ENCODE measurements at places on chromosomes 5 and 9. TPM values are rescaled to one million over a fixed set of nuclear protein-coding genes. Genes with fewer than 3 reads are reported as not detected.

Gene FAM221B
- not detected for total RNA-seq

Gene S1PR3
- total RNA-seq = not detected

Gene SLC34A1
- total RNA-seq = 0.10 TPM

Gene OTP
- not detected for total RNA-seq

Gene CD74
- 0.17 TPM for total RNA-seq

Gene CXCL14
- total RNA-seq = not detected

Gene KDM3B
- 39.7 TPM for total RNA-seq

Gene SOHLH1
- total RNA-seq = not detected

Gene NIPAL4
- total RNA-seq = not detected

Gene OLFM1
- total RNA-seq = not detected

Gene LCN12
- total RNA-seq = not detected

Gene NUTM2F
- total RNA-seq = not detected

Gene LMX1B
- 1.3 TPM for total RNA-seq

Gene GLRA1
- total RNA-seq = not detected

Gene ZNG1F
- 10.8 TPM for total RNA-seq

Gene ENTPD8
- not detected for total RNA-seq

Gene ZBTB5
- 5.7 TPM for total RNA-seq

Gene MYO10
- 54.6 TPM for total RNA-seq

Gene PCDHGA1
- 0.32 TPM for total RNA-seq

Gene IPPK
- total RNA-seq = 21.5 TPM

Gene PCSK1
- total RNA-seq = 0.43 TPM

Gene PCDHA10
- total RNA-seq = not detected

Gene PCDHA11
- not detected for total RNA-seq

Gene LHX3
- total RNA-seq = not detected
